ENCODE measurements at places on chromosomes 5 and 9.

GRCh38 chr9:35611230-35611797 lies 6.3 kb downstream of the TESK1 start:
- H3K27ac ChIP-seq = no peak overlapping the region
- H3K27me3 ChIP-seq = no peaks in the 10 kb centered on the region
- peak; percentile 69 for DNase-seq
- H3K36me3 ChIP-seq = peaks cover 30% of the 10 kb centered on the region
- no peak overlapping the region for H3K4me3 ChIP-seq

DNA sequence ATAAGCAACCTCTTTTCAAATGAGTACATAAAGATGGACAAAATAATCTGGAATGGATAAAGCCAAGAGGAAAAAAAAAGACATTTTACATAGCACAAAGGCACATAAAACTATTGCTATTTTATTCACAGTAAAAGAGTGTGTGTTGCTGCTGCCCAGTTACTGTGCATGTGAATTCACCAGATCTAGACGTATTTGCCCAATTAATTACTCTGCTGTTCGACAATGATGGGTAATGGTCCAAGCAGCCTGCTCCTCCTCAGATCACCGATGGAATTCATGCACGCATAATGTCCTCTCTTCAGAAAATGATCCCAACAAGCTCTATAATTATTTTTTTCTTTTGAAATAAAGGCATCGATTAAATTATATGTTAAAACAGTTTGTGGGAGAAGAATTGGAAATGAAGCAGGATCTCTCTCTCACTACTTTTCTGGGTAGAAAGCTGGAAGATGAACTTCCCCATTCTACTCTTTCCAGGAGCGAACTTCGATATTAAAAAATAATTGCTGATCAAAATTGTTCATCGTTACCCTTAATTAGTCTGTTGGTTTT lies 357.4 kb upstream of the CCNH start:
- H3K27ac ChIP-seq = no peak overlapping the region
- peaks cover 15% of the 10 kb centered on the region for H3K27me3 ChIP-seq
- no peaks in the 10 kb centered on the region for H3K4me1 ChIP-seq
- DNase-seq = no peak
- H3K36me3 ChIP-seq = no peaks in the 10 kb centered on the region
- H3K4me3 ChIP-seq = no peak overlapping the region

DNA sequence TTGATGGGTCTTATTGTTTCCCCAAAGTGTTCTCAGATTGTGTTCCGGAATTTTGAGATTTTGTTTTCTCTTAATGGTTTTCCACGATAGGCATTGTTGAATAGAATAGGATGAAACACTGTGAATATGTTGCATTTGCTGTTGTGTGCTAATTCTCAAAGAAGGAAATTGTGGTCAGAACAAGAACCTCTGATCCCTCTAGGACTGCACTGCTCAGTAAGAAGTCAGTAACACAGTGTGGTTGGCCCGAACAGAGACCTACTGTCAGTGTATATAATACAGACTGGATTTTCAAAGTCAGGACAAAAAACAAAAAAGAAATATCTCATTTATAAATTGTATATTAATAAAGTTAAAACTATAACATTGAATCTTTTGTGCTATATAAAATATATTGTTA lies 494.8 kb downstream of the MAT2B start:
- no peaks in the 10 kb centered on the region for H3K4me1 ChIP-seq
- no peaks in the 10 kb centered on the region for H3K27me3 ChIP-seq
- no peak for DNase-seq
- H3K36me3 ChIP-seq = no peaks in the 10 kb centered on the region
- H3K27ac ChIP-seq = no peak overlapping the region

GRCh38 chr9:135155396-135155795 lies 67.9 kb downstream of the OLFM1 start:
- no peak overlapping the region for H3K27ac ChIP-seq
- H3K4me1 ChIP-seq = peaks cover 9% of the 10 kb centered on the region
- H3K4me3 ChIP-seq = no peak overlapping the region
- no peaks in the 10 kb centered on the region for H3K36me3 ChIP-seq
- peaks cover 57% of the 10 kb centered on the region for H3K27me3 ChIP-seq

DNA sequence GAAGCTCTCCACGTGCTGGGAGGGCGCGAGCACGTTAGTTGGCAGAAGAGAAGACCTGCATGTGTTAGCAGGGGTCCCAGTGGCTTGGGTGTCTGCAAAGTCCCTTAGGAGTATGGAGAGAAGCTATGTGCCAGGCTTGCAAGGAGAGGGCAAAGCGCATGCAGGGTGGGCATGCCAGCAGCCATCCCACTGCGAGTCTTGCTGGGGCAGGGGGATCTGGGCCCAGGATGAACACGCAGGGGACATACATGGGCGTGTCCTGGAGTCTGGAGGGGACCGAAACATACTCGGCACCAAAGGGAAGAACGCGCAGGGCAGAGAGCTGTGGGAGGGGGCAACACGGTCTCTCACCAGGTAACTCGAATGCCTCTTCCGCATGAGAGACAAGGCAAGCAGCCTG lies 43.6 kb upstream of the IPPK start:
- H3K4me3 ChIP-seq = no peak overlapping the region
- no peak for DNase-seq
- H3K36me3 ChIP-seq = peaks cover 77% of the 10 kb centered on the region
- H3K4me1 ChIP-seq = peaks cover 68% of the 10 kb centered on the region
- no peak overlapping the region for H3K27ac ChIP-seq
- no peaks in the 10 kb centered on the region for H3K27me3 ChIP-seq

- H3K36me3 ChIP-seq = no peaks in the 10 kb centered on the region
- no peak for DNase-seq
- H3K27ac ChIP-seq = no peak overlapping the region
- H3K4me1 ChIP-seq = peaks cover 2% of the 10 kb centered on the region
- no peak overlapping the region for H3K4me3 ChIP-seq
These were observed 300.8 kb upstream of the PANK3 start for GRCh38 chr5:168879929-168880328.

GRCh38 chr5:149381986-149382338 lies 2.9 kb upstream of the IL17B start:
- H3K36me3 ChIP-seq = no peaks in the 10 kb centered on the region
- no peak overlapping the region for H3K4me3 ChIP-seq
- peaks cover 7% of the 10 kb centered on the region for H3K4me1 ChIP-seq
- H3K27ac ChIP-seq = peak overlapping the region; percentile 38
- no peaks in the 10 kb centered on the region for H3K27me3 ChIP-seq

GRCh38 chr9:95644377-95644776 lies 127.6 kb upstream of the PTCH1 start:
- H3K36me3 ChIP-seq = no peaks in the 10 kb centered on the region
- H3K4me1 ChIP-seq = no peaks in the 10 kb centered on the region
- H3K27me3 ChIP-seq = no peaks in the 10 kb centered on the region
- no peak overlapping the region for H3K27ac ChIP-seq

GRCh38 chr9:126248680-126249079 lies 77.9 kb upstream of the MVB12B start:
- no peaks in the 10 kb centered on the region for H3K36me3 ChIP-seq
- no peaks in the 10 kb centered on the region for H3K4me1 ChIP-seq
- no peak for DNase-seq
- H3K27ac ChIP-seq = no peak overlapping the region
- no peak overlapping the region for H3K4me3 ChIP-seq

GRCh38 chr5:1772634-1773033 lies 27.0 kb downstream of the MRPL36 start:
- no peaks in the 10 kb centered on the region for H3K27me3 ChIP-seq
- no peaks in the 10 kb centered on the region for H3K36me3 ChIP-seq
- H3K4me3 ChIP-seq = no peak overlapping the region
- DNase-seq = no peak

DNA sequence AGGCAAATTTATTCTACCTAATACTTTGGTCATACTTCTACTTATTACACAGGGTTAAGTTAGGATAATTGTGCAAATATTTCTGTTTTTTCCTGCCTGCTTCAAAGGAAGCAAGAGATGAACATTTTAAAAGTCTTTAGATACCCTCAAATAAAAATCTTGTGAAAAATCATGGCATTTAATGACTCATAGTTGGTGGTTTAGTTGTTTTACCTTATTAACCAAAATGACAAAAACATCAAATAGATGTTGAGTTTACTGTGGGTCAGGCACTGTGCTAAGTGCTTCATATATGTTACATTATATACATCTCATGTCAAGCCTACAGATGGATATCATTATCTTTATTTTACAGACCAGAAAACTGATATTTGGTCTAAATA lies 54.4 kb downstream of the ZNF474 start:
- peak overlapping the region; percentile 88 for H3K27ac ChIP-seq
- DNase-seq = no peak
- H3K4me1 ChIP-seq = peaks cover 45% of the 10 kb centered on the region
- H3K27me3 ChIP-seq = no peaks in the 10 kb centered on the region
- H3K36me3 ChIP-seq = no peaks in the 10 kb centered on the region
- no peak overlapping the region for H3K4me3 ChIP-seq

DNA sequence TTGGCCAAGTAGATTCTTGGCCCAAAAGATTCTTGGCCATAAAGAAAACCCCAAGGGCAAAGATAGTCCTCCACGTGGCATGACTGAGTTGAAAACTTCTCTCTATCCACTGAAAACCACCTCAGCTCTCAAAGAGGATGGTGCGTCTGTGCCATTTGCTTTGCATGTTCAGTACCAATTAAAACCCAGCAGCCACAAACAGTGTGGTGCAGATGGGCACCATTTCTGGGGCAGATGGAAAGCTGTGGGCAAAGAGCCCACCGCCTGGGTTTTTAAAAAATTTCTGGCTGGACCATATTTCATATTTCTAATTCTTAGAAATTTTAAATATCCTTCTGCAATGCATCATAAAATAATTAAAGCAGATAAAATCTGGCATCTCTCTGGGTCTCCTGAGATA lies 84.5 kb upstream of the PUM3 start:
- no peak overlapping the region for H3K4me3 ChIP-seq
- no peaks in the 10 kb centered on the region for H3K27me3 ChIP-seq
- H3K27ac ChIP-seq = no peak overlapping the region

- H3K27me3 ChIP-seq = no peaks in the 10 kb centered on the region
- no peak for DNase-seq
- H3K27ac ChIP-seq = no peak overlapping the region
- H3K4me1 ChIP-seq = no peaks in the 10 kb centered on the region
These were observed 432.5 kb upstream of the C9orf72 start for GRCh38 chr9:28005779-28006178.

- no peaks in the 10 kb centered on the region for H3K27me3 ChIP-seq
- no peak overlapping the region for H3K4me3 ChIP-seq
These were observed 167.9 kb upstream of the GLRA1 start for GRCh38 chr5:152092580-152092979.

- no peak overlapping the region for H3K4me3 ChIP-seq
- no peak for DNase-seq
- no peaks in the 10 kb centered on the region for H3K36me3 ChIP-seq
- peaks cover 6% of the 10 kb centered on the region for H3K4me1 ChIP-seq
- no peak overlapping the region for H3K27ac ChIP-seq
These were observed 12.8 kb upstream of the SRP19 start for GRCh38 chr5:112848116-112848811.

Measured in suprapubic skin (tissue), 4 donors.